ENCODE measurements at places on chromosomes 1 and 21.

DNA sequence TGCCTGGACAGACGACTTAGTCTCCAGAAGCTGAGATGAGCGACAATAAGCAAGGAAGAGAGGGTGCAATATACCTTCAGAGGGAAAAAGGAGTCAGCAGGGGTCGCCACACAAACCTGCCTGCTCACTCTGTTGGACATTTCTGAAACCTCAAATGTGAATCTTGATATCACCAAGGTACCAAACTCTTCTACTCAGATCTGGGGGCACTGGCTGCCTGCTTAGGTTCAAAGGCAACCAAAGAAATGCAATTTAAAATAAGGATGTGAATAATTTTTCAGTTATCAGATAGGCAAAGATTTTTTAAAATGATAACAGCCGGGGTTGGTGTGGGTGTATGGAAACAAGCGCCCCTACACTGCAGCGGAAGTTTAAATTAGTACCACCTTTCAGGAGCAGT lies 164.2 kb downstream of the HIVEP3 start:
- DNase-seq = no peak

DNA sequence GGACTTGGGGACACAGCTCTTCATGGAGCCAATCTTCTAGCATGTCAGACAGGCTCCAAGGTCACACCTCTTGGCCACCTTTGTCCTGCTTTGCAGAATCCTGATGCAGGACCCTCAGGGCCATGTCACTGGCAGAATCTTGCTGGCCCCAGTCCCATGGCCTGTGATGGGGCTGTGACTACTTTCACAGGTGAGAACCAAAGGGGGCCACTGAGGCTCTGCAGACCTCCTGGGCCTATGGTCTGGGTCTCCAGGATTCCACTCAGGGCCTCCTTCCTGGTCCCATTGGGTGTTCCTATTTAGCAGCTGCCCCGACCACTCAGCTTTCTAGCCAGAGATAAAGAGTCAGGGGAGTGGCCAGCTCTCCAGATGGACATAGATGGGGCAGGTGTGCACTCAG lies 238.7 kb downstream of the MATN1 start:
- DNase-seq = no peak

- DNase-seq = no peak
These were observed 14.4 kb upstream of the POU2F1 start for GRCh38 chr1:167206166-167206835.

GRCh38 chr1:33420870-33421775 lies 9.8 kb downstream of the PHC2 start:
- no peak for DNase-seq

DNA sequence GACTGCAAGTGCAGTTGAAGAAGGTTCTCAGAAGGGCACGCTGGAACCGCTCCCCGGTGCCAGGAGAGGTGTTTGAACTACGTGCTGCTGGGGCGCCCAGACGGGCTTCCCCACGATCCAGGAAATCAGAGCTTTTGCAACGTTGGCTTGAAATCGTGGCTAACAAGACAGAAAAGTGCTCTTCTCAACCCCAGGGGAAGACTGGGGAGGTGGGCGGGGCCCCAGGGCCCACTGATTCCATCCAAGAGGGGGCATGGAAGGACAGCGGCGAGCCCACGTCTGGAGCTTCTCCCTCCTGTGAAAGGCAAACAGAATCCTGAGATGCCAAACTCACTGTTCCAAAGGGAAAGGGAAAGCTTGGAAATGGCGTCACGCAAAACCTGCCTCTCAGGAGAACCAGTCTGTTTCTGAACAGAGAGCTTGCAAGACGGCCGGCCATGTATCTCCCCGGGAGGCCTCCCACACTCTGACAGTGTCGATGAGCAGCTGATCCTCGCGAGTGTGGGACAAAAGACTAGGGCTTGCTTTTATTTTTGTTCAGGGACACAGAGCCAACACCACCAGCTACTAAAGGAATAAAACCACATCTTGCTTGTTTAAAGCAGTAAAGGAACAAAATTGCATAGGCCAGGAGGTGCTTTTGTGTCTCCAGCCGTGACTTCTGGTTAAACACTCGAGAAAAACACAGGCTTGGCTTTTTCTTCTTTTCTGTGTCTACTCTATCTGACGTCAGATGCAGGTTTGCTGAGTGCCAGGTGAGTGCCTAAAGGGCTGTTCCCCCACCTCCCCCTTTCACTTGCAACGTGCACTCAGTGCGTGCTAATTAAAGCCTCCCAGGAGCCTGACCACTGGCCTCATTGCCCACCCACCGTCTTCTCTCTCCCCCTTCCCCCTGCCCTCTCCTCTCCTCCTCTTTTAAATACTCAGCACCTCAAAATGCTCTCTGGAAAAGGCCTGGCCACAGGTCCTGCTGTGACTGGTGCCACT lies 41.5 kb downstream of the LRRC3 start:
- no peak for DNase-seq

DNA sequence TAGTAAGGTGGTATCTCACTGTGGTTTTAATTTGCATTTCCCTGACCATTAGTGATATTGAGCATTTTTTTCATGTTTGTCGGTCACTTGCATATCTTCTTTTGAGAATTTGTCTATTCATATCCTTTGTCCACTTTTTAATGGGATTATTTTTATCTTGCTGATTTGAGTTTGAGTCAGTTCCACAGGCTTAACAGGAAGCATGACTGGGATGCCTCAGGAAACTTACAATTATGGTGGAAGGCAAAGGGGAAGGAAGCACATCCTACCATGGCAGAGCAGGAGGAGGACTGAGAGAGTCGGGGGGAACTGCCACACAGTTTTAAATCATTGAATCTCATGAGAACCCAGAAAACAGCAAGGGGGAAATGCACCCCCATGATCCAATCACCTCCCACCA lies 51.1 kb downstream of the ODF2L start:
- DNase-seq = no peak

- no peak for DNase-seq
These were observed 10.2 kb downstream of the BMP8A start for GRCh38 chr1:39501666-39502065.

GRCh38 chr1:64309431-64309831 lies 106.0 kb downstream of the UBE2U start:
- no peak for DNase-seq

- no peak for DNase-seq
These were observed 111.1 kb downstream of the FNBP1L start for GRCh38 chr1:93559045-93559444.

DNA sequence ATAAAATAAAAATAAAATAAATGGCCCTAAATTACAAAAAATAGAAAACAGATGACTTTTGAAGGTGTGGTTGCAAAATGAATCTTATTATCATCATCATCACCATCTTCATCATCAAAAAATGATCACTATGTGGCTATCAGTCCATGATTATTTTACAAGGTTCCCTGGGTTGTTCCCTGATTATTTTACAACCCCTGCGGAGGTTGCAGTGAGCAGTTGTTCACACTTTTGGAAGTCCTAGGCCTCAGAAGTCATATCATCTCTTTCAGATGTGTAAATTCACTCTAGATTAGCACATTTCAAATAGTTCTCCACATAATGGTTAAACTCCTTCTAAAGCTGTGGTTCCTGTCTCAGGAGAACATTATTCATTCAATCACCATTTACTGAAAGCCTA lies 57.4 kb upstream of the NR5A2 start:
- no peak for DNase-seq

DNA sequence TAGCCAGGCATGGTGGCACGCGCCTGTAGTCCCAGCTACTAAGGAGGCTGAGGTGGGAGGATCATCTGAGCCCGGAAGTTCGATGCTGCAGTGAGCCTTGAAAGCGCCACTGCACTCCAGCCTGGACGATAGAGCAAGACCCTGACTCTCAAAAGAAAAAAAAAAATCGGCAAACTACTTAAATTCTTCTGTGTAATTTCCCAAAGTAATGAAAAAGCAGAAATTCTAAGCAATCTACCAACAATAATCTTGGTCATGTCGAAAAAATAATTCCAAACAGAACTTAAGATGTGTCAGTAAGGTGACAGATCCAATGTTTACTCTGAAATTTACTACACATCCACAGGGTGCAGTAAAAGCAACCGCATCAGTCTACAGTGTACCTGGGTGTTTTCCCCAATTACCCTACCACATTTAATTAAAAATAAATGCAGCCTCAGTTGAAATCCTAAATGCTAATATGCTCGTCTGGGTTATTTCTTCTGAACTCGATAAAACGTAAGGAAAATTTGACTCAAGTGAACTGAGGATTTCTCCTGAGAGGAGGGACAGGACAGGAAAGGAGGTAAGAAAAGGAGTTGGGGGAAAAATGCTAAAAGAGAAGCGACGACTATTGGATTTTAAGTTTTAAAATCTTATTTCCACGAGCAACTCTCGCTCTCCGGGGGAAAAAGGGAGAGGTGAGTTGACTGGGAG lies 801 bp downstream of the EPRS1 start:
- DNase-seq = peak; percentile 66

GRCh38 chr1:5514527-5515183 lies 477.6 kb downstream of the NPHP4 start:
- peak; percentile 33 for DNase-seq

DNA sequence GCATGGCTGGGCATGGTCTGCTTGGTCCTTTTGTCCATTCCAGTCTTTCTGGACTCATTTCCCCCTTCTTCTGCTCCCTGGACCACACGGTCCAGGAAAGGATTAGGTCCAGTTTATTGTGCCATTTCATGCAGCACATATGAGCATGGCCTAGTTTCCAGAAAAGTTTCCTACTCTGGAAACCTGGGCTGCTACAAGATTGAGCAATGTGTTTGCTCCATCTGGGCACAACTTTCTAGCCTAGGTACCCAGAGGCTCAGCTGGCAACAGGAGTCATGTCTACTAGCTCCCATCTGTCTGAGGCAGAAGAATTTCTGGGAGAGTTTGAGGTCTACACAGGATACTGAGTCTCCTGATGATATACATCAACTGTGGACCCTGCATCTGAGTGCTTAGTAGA lies 14.8 kb downstream of the FMOD start:
- DNase-seq = no peak

DNA sequence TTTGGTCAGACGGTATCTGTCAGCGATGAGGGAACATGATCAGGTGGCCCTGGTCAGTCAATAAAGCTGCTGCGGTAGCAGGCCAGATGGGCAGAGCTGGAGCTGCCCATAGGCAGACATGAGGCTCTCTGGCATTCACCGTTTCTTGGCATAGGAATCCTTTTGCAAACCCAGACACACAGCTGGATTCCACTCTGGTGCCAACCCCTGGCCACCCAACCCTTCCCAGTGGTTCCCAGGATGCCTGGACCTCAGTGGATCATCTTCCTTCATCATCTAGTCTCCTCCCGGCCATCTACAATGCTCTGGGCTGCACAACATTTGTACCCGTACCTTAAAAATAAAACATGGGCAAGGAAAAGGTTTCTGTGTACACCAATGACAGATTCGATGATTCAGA lies 68.3 kb upstream of the ACTRT2 start:
- DNase-seq = no peak

All from erythroblast (primary cell).